Stimulated activated CD4-positive, alpha-beta T cell treated with anti-CD3 and anti-CD28 coated beads, Interleukin-4, amount 100 ng/mL, for 4 hours (primary cell): ENCODE measurements at places on chromosomes 7 and 10.
A peak's percentile ranks its signal among the peaks of the same experiment; 100 is the strongest.

DNA sequence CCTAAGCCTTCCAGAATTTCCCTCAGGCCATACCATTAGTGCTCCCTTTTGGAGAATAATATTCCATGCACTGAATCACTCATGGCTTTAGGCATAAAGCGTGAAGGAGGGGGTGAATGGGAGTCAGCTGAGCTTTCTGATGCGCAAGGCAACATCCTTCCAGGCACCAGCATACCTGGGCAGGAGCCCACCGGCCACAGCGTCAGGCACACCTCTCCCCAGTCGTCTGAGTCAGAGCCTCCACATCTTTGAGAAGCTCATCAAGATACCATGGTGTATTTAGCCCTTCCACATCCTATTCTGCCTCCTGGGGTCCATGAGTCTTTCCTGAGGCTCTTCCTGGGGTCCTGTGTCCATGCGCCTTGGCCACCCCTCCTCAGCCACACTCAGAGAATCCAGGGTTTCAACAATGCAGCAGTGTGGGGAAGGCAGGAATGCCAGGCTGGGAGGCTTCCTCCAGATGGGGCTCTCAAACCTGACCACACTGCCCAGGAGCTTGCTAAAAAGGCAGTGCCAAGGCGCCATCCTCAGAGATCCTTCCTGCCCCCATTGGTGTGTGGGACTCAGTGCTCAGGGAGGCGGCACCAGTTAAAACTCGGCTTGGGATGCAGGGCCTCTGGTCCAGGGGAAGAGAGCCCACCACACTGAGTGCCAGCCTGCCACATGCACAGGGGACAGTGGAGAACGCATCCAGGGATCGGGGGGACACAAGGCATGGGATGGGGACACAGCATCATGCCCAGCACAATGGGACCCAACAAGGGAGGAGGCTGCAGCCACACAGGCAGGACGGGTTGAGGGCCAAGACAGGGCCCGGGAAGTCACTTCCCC is 31.6 kb downstream of the RASGEF1A start:
- DNase-seq: no peak

- DNase-seq: no peak
These were observed 375.3 kb downstream of the DPP6 start for GRCh38 chr7:154427533-154427932.

GRCh38 chr10:25820874-25821273 is 113.2 kb upstream of the MYO3A start:
- no peak for DNase-seq

- DNase-seq: no peak
These were observed 238.7 kb downstream of the SEC23IP start for GRCh38 chr10:120131183-120131582.

- no peak for DNase-seq
These were observed 81.0 kb upstream of the PFKP start for GRCh38 chr10:2986391-2986801.

GRCh38 chr10:62573929-62574328 is 199.8 kb downstream of the ZNF365 start:
- no peak for DNase-seq

DNA sequence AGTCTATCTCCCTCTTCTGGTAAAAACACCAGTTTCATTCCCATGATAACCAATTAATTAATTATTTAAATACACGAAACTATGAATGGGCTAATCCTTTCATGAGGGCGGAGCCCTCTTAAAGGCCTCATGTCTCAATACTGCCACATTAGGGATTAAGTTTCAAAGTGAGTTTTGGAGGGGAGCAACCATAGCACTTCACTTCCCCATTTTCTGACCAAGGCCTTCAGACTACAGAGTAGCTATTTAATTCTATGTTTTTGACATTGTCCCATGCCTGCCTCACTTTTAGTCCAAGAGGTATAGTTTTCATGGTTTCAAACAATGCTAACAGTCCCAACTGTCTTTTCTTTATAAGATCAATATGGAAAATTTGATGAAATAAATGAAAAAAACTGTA is 618.6 kb downstream of the ZWINT start:
- no peak for DNase-seq

- no peak for DNase-seq
These were observed 79.3 kb downstream of the CSTF2T start for GRCh38 chr10:51620131-51620530.

DNA sequence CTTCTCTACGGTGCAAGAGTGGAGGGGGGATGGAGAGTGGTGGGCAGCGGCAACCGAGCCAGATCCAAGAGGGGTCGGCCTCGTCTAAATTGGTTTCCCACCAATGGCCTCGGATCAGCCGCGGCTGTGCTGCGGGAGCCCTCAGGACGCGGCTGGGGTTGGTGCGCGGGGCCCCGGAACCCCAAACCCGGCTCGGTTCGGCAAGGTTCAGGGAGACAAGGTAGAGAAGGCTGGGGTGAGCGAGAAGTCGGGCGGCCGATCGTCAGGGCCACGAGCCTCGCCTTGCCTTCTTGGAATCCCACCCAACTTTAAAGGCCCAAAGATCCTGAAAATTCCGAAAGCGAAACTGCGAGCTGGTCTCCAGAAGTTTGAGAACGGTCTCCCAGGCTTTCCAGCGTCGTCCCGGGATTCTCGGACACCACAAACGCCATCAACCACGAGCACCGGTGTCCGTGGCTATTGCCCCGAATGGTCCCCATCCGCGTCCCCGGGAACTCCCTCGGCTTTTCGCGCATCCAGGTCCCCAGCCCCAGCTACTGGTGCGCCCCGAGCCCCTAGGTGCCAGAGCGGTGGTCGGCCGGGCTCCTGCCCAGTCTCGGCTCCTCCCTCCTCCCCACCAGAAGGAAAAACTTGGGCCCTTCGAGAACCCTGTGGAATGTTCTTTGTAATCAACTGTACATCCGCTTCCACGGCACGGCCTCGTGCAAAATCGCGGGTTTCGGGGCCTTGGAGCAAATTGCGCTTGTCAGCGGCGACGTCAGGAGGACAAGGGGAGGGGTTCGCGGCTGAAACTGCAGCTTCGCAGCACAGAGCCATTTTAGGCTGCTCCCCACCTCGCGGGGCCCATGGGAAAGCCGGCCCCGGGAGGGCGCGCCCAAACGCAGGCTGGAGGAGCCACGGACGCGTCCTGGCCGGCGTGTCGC is 3.2 kb downstream of the SFMBT2 start:
- peak; percentile 39 for DNase-seq

- DNase-seq: no peak
These were observed 252.7 kb downstream of the NEBL start for GRCh38 chr10:20644421-20644820.

GRCh38 chr10:74753442-74754211 is 72.8 kb upstream of the KAT6B start:
- no peak for DNase-seq

- peak; percentile 35 for DNase-seq
These were observed 250.2 kb downstream of the ELFN1 start for GRCh38 chr7:1920266-1920681.

DNA sequence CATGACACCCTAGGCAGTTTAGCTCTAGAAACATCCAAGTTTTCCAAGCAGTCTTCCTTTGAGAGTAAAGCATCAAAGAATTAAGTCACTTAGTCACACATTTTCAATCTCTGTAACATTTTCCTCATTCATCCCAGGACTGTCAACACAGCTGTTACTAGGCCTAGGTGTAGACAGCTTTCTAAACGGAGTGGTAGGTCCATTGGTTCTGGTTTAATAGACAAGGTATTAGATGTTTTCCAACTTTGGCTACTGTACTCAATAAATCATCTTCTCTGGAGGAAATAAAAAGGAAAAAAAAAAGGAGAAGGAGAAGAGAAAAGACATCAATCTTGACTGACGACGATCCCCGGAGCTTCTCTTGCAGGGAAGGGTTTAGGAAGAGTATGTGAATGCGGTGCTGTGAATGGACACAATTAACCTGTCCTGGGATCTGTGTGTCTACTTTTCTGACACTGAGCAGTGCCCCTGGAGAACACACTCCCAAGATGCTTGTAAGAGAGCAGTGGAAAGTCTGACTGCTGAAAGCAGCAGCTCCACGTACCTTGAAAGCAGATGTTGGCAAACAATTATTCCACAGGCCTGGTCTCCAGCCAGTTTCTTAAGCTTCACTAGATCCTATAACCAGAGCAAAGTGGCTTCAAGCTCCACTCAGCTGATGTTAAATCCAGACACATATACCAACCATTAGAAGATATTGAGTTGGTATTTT is 59.1 kb downstream of the CXCL12 start:
- no peak for DNase-seq

- DNase-seq: no peak
These were observed 228.0 kb downstream of the ELMO1 start for GRCh38 chr7:37220664-37221063.

GRCh38 chr7:92682330-92682729 is 92.1 kb upstream of the FAM133B start:
- no peak for DNase-seq

DNA sequence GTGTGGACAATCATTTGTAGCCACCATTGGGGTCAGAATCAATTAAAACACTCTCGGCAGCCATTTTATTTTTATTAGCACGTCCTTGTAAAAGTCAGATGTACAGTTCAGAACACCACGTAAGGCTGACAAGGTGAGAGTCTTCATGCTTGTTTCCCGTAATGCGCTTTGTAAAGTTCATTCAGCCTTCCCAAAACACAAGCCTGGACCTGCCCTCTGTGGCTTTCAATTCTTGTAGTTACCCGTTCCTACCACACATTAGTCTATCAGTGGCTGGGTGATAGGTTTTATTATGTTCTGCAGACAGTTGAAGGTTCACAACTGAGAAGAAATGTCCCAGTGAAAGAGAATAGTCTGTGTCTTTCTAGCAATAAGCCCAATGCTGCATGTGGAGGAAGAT is 35.4 kb downstream of the GAD2 start:
- DNase-seq: no peak

DNA sequence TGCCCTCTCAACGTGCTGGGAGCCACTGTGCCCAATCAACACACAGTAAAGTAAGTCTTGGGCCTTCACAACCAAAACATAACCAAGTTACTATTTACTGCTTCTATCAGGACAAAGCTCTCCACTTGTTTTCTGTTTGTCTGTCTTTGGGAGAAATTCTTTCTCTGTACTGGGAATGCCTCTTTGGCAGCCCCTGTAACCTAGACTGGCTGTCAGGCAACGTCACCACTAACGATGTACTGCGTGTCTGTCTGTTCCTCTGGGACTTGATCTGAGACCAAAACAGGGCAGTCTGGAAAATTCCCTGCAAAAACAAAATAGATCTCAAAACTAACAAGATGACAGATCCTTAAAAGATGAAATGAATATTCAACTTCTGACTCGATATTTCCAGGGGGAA is 113.0 kb downstream of the SMURF1 start:
- no peak for DNase-seq

DNA sequence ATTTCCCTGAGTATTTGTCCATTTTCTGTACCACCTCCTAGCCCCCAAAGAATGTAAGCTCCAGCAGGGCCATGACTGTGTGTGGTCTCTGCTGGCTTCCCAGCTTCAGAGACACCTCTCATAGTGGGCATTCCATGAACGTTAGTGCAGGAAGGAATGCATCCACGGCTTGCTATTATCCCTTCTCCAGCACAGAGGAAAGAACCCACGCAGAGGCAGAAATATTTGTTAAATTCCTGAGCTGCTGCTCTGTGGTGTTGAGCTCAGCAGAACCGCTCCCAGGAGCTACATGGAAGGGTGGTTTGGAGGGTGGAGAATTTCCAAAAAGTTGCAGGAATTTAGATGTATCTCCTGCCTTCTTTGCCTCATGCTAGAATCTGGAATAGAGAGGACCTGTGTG is 275.2 kb downstream of the POU6F2 start:
- DNase-seq: no peak

DNA sequence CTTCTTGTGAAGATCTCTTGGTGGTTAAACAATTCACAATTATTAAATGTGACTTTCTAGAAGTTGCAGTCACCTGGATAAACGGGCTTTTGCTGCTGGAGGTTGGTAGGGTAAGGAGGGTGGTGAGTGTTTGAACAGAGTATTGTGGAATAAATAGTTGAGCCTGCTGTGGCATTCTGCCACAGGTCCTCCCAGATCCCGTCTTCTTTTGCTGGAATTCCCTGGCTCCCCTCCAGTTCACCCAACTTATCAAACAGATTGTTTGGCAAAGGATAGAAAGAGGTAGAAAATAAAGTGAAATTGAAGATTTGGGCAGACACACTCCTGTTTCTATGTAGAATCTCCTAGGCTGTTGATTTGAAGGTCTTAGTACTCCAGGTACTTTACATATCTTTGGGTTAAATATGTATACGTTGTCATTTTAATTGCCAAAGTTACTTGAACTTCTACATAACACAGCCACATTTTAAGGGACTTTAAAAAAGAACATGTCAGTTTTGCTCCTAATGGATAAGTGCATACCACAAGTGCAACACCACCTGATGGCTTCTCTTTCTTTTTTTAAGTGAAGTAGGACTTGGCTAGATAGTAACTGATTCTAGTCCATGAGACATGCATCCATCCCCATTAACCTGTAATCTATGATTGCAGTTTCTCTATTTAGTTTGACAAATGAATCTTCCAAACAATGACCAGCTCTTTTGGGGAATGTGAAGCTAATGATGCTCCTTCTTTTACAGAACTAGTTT is 83.0 kb downstream of the ARL4A start:
- no peak for DNase-seq

GRCh38 chr10:109982123-109982522 is 25.7 kb upstream of the ADD3 start:
- no peak for DNase-seq

DNA sequence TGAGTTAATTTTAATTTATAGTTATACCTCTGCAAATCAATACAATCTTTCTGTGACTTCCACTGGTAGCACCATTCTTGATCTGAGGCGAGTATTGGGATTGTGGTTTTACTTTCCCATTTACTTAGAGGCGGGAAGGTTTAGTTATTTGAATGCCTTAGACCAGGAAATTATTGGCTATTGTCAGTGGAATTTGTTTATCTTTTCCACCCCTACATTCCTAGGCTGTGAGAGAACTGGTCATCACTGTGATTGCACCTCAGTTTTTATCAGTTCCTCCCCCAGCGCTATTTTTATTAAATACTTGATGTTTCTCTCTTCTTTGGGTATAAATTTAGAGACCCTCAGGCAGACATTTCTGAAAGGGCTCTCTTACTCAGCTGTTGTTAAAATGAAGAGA is 29.9 kb downstream of the CDK14 start:
- no peak for DNase-seq

DNA sequence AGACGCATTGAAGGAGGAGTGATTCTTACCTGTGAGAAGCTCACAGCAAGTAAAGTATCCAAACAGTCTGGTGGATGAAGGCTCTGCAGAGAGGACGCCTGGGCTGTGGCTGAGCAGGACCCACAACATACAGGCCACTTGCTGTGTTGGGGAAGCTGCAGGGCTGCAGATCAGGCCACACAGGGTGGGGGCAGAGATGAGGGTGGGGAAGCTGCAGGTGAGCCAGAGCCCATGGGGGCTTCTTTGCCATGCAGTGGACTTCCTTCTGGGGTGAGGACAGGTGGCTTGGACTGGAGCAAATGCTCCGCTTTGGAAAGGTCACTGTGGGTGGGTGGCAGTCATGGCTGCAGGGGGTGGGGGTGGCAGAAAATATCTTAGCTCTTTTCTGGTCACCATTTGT is 214.8 kb downstream of the GLRX3 start:
- DNase-seq: no peak
